ENCODE measurements at places on chromosomes 16 and 17.

DNA sequence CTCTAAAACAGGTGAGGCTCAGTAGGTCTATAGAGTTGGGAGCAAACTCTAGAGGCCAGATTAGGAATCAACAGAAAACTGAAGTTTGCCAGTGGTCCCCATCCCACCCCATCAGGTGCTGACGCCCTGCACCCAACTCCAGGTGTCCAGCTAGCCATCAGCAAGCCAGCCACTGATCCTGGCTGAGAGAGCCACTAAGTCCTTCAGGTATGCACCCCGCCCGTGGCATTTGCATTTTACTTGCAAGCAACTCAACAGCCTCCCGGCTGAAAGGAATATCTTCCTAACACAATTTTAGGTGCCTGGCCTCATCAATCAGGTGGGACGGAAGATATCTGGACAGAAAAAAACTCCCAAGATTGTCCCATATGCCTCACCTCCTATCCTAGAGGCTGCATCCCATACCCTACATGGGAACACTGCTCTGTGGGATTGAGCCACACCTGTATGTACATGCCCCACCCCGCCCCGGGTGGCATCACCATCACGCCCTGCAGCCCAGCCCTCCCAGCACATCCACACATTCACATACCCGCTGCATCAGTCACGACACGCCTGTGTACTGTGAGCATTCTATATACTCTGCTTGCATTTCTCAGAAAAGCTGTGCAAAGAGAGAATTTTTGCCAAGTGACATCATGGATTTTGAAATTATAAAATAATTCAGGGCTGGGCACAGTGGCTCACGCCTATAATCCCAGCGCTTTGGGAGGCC, 8.3 kb downstream of the OTOP3 start:
- DNase-seq, result no peak

GRCh38 chr17:77140878-77141767, at the start of gene SEC14L1:
SEC14L1 (plus strand) TSS chr17:77140969; CDS start chr17:77143597, 2,628 bp downstream.
- DNase-seq, result no peak

GRCh38 chr17:17612085-17613022, 20.8 kb upstream of the PEMT start:
- DNase-seq, result no peak

DNA sequence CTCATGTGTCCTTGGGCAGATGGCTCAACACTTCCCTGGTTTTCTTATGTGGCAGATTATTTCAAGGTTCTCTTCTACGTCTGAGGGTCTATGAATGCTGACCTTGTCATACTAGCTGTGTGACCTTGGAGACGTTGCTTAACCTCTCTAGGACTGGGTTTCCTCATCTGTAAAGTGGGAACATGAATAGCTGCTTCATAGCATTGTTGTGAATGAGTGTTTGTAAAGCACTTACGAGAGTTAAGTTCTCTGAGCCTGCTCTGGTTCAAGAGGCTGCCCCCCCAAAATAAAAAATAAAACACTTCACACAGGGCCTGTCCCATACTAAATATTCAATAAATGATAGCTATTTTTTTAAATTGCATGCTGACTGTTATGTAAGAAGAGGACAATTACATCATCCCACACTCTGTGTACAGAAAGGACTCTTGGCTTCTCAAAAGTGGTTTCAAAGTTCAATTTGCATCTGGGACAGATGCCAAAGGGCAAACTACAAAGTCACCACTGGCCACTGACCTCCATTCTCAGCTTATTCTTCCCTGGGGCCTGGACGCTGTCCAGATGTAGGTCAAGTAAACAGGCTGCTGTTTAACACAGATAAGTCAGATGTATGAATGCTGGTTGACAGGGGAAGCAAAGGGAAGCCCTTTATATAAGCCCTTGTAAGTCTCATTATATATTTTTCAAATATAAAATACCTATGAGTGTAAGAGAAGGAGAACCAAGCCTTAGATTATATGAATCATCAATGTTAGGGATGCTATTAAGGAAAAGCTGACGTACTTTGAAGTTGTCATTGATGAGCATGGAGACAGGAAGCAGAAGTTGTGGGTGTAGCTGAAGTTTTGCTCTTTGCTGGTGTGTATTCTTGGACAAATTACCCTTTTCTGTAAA, 15.4 kb upstream of the NDEL1 start:
- DNase-seq, result no peak

DNA sequence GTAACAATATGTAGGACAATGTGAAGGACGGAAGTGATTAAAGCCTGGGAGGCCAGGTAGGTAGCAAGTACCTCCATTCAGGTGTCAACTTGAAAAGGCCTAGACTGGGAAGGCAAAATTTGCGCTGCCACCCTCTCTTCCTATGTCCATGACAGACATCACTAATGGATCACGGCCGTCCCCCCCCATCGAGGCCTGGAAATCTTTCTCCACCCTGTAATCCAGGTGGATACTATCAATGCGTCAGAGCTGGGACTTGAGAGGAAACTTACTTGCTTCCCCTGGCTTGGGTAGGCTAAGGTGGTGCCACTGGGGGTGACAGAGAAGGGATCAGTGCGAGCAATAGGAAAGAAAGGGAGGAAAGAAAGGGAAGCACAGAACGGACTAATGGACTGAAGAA, 156.1 kb downstream of the SALL1 start:
- DNase-seq, result no peak
